Mucosa of descending colon (tissue), 3 donors: ENCODE measurements at places on chromosomes 12 and 14. TPM values are rescaled to one million over a fixed set of nuclear protein-coding genes. Genes with fewer than 3 reads are reported as not detected.

Gene WDHD1
- total RNA-seq = 3.4 TPM

Gene PDE3A
- 83.9 TPM for total RNA-seq

Gene RTL1
- not detected for total RNA-seq

Gene ACSS3
- 1.9 TPM for total RNA-seq

Gene ALX1
- total RNA-seq = not detected

Gene SLC41A2
- total RNA-seq = 106 TPM

Gene TAS2R50
- total RNA-seq = 1.5 TPM

Gene DCN
- 315 TPM for total RNA-seq
